RWPE2 (cell line): ENCODE measurements at places on chromosomes 1 and 21.

GRCh38 chr1:230071316-230071715 lies 4.3 kb downstream of the GALNT2 start:
- DNase-seq = no peak

DNA sequence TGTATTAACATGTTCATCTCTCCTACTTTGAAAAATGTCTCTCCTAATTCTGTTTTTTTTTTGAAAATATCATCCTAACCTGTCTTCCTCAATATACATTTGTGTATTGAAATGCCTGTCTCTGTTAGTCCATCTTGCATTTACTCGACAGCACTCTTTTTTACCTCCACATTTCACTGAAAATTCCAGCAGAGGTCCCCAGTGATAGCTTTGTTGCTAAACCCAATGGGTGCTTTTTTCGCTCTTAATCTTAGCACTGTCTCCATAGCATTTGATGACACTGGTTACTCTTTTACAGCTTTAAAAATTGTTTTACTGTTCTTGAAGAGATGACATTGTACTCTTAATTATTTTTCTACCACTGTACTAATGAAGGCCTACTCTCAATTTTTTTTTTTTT lies 10.8 kb downstream of the OSBPL9 start:
- no peak for DNase-seq

DNA sequence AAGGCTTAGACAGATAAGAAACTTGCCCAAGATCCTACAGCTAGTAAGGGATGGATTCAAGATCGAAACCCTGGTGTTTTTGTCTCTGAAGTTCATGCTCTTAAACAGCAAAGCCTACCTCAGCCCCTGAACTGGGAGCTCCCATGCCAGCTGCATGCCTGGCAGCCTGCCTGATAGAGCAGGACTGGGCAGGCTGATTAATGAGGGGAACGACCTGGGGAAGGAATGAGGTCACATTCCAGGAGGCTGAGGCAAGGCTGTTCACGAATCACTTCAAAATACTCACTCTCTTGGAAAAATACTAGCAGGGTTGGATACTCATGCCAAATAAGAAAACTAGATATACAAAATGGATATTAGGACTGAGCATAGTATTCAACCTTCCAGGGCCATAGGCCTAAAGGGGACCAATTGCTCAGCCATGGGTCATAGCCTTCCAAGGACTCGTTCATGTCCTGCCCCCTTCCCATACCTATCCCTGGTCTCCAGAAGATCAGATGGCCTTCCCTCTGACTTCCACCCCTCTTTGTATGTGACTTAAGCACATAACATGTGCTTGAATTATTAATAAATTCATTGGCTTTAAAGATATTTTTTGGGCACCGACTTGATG lies 15.6 kb upstream of the TACSTD2 start:
- peak; percentile 92 for DNase-seq

- DNase-seq = no peak
Observed at GRCh38 chr1:151011154-151011850, 3.1 kb downstream of the PRUNE1 start.

GRCh38 chr1:169509354-169509753 lies 23.6 kb upstream of the SLC19A2 start:
- no peak for DNase-seq

DNA sequence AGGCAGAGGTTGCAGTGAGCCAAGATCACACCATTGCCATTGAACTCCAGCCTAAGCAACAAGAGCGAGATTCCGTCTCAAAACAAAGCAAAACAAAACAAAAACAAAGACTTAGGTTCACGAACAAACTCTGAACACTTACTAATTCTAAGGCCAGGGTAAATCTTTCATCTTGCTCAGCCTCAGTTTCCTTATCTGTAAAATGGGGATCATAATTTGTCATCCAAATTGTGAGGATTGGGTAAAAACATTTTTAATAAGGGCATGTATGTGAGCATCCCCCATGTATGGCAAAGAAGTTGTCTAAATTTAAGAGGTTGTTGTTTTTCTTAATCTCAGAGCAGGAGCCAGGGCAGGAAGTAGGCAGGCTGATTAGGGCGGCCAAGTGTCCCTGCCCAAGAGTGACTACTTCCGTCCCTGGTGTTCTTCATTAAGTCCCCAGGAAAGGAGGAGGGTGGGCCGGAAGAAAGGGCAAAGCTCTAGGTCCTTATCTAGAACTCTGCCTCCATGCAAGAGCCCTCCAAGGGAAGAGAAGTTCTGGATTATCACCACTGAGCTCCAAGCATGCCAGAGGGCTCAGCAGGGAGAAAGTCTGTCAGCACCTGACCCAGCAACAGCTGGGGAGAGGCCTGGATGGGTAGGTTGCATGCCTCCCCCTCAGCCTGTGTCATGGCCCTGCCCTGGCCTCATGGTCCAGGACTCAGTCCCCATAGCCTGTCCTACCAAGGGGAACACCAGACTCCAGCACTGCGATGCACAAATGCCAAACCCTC lies 49.9 kb upstream of the CLIC4 start:
- DNase-seq = no peak

DNA sequence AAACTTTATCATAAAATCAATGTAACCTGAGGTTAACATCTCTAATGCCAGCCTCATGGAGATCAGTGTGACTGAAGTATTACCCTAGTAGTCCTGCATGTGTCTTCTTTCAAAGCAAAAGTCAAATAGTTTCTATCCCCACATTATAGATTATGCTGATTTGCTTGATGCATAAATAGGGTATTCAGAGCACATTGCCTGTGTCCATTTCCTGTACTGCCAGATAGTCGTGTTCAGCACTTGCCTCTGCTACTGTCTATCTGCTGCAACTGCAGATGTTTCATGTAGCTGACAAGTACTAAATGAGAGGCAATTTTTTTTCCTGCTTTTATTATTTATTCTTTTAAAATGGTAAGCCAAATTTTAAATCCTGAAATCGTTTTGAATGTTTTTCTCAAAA lies 348.7 kb downstream of the CHRM3 start:
- DNase-seq = no peak

GRCh38 chr1:192118881-192119405 lies 39.3 kb upstream of the RGS18 start:
- no peak for DNase-seq

DNA sequence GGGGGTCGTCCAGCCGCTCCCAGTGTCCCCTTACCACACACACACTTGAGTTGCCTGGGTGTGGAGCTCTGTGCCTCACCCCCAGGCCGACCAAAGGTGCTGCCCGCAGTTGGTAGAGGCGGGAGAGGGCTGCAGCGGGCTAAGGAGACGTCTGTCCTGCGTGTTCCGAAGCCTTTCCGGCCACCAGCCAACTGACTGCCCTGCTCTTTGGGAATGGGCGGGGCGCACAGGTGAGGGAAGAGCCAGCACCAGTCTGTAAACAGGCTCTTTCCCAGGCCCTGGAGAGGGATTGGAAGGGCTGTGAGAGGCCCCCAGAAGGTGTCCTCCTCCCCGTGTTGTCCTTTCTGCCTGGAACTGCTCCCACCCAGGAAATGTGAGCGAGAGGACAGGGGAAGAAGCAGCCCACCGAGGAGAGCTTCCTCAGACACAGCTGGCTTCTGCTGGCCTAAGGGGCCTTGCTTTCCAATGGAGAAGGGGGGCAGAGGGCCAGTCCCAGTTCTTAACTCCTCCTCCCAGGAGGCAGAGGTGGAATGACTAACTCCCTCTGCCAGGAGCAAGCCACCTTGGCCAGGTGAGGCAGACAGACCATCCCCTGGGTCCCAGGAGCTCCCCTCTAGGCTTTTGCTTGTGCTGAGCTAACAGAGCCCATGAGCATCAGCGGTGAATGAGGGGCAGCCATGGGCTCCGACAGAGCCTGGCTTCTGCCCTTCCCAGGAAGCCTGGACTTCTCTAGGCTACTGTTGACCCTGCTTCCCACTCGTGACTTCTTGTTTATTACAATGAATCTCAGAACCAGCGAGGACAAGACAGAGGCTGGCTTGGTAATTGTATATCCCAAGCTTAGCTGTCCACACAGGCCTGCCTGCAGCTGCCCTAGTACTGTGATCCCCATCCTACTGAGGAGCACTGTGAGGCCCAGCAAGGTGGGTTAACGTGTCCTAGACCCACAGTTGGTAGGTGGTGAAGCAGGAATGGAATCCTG lies 158.1 kb upstream of the COA6 start:
- no peak for DNase-seq

DNA sequence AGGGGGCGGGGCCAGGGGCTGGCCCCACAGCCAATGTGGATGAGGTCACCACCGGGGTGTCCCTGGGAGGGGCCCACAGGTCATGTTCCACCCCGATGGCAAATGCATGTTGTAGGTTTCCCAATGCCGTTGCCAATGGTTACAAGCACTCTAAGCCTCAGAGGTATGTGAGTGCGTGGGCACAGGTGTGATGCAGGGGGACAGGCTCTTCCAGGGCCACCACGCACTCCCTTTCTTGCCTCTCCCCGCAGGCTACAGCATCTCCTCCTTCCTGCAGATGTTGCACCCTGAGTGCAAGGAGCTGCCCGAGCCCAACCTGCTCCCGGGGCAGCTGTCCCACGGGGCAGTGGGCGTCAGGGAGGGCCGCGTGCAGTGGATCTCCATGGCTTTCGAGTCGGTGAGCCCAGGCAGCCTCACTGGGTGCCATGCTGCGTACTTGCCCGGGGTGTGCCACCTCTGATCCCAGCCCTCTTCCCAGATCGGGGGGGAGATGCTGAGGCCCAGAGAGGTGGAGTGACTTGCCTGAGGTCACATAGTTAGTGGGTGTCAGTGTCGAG lies 52.4 kb downstream of the DISP3 start:
- no peak for DNase-seq

DNA sequence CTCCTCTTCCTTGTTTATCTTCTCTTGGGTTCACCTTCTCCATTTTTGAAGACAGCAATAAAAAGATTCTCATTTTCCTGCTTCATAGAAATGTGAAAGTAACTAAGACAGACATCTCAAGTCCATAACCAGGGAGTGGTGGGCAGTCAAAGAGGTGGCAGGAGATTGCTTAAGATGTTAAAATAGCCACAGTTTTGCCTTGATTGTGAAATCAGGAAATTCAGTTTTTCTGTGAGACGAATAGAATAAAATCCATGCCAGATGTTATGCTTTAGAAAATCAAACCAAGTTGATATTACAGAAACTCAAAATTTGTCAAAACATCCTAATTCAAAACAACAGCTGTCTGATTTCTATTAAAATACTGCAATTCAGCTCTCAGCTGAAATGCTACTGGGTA lies 57.2 kb downstream of the TNN start:
- no peak for DNase-seq

GRCh38 chr21:38272215-38272614 lies 15.4 kb downstream of the KCNJ15 start:
- DNase-seq = no peak

DNA sequence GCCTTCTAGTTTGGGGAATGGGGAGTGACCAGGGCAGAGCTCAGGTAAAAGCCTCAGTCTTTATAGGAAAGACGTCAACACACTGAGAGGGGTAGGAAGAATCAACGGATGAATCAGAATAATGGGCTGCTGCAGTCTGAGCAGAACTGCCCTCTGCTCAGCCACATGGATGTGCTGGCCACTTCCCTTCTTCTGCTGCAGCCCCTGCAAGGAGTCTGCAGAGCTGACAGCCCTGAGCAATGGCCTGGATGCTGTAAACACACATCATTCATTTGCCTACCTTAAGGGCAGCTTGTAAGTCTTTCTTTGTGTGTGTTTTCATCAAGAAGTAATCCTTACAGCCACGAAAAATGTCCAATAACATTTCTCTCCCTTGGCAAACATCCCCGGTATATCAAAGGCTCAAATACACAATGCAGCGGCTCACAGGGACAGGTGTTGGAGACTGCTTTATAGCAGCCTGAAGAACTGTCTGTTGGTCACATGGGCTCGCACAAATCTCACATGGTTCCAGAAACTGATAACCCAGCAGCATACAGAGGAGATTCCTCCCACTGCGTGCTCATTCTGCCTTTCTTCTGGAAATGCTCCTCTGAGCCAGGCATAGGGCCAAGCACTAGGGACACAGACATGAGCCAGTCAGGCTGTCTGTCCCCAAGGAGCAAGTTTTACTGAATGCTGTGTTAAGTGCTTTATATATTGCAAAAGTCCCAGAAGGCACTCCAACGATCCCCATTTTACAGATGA lies 110.1 kb downstream of the HMGB4 start:
- DNase-seq = no peak

- no peak for DNase-seq
Observed at GRCh38 chr1:172574080-172574479, 41.1 kb downstream of the SUCO start.

GRCh38 chr21:34502480-34503106 lies 9.4 kb downstream of the KCNE1 start:
- DNase-seq = no peak

- no peak for DNase-seq
Observed at GRCh38 chr1:169590932-169591331, 4.7 kb upstream of the F5 start.

DNA sequence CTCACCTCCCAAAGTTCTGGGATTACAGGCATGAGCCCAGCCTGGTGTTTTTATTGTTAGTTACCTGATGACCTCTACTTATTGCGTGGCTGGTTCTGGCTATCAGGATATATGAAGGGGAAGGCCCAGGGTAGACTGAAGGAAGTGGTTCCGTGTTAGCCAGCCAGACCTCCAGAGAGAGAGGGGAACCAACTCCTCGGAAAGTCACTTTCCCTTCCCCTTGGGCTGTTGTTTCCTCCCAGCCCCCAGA lies 2.5 kb upstream of the RCSD1 start:
- no peak for DNase-seq
